ENCODE measurements at places on chromosomes 4 and X.

DNA sequence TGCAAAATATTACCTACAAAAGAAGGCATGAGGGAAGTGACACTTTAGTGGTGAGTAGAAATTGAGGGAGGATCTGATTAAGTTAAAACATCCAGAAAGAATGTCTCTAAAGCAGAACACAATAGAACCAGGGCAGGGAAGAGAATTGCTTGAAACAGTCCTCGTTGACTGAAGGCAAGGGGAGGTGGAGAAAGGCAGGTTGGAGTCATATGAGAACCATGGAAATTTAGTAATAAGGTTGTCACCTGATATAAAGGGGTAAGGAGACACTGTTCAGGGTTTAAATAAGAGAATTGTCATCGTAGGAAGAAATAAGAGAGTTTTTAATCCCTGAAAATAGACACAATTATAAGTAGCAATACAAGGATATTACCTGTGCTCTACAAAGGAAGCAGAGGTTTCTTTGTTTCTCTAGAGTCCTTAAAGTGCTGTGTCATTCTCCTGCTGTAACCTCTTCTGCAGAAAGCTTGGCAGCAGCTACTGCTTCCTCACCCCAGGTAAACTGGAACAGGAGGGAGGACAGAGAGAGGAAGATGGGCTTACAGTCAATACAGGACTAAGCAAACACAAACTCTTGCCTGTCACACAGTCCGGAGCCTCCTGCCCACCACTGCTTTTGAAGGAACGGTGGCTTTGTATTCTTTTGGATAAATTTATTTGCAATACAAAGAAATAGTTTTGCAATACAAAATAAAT, 258.4 kb downstream of the PPARGC1A start:
- DNase-seq = no peak

GRCh38 chrX:133053861-133054598, 42.9 kb downstream of the USP26 start:
- no peak for DNase-seq

DNA sequence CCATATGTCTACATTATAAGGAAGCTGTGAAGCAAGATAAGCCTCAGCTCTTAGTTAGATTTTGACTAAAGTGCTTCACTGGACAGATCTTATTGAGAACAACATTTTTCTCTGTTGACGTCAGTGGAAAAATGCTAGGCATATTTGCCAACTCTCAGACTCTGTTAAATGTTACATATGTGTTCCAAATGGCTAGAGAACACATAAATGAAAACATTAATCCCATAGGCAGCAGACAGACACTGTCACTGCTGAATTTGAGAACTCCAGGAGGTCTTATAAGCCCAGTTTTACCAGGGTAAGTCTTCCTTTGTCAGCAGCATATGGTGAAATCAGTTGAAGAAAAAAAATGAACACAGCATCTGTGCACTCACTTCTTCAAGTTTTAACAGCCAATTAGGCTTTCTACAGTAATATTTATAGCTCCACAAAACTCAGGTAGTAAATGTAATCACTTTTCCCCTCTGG, 186.9 kb downstream of the CAMK2D start:
- peak; percentile 85 for DNase-seq

DNA sequence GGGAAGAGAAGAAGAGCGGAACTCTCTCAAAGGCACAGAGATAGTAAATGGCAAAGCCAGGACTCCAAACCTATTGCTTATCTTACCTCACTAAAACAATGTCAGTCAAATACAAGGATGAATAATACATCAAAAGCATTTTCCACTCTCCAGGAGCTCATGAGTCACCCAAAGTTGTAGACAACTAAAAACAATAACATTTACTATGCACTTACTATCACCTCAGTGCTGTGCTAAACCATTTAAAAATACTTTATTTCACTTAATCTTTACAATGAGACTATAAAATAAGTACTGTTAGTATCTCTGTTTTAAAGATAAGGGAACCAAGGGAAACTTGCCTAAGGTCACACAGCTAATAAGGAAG, 163.2 kb upstream of the SPANXC start:
- peak; percentile 28 for DNase-seq

- DNase-seq = no peak
These were observed 191.4 kb upstream of the LEF1 start for GRCh38 chr4:108359986-108360681.

- no peak for DNase-seq
These were observed 37.3 kb upstream of the ARAF start for GRCh38 chrX:47523713-47524166.

DNA sequence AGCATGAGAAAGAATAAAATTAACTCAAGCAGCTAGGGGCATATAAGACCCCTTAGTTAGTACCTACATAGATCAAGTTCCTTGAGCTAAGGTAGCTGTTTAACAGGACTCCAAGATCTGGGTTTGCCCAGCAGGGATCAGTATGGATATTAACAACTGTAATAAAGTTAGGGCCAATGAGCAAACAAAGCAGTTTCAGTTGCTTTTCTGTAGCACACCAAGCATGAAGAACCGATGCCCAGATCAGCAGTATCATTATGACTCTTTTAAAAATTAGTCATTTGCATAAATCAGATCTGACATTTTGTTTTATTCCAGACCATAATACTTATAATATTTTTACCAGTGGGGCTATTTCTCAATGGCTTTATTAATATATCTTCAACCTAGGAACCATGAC, 80.9 kb downstream of the C4orf33 start:
- no peak for DNase-seq

GRCh38 chr4:127829014-127829413, 46.9 kb downstream of the HSPA4L start:
- DNase-seq = no peak

- DNase-seq = no peak
These were observed 99.0 kb upstream of the TRPC3 start for GRCh38 chr4:122050841-122051240.

GRCh38 chrX:120251471-120252011, 929 bp downstream of the ZBTB33 start:
- peak; percentile 31 for DNase-seq

- peak; percentile 1 for DNase-seq
These were observed 155.6 kb downstream of the HNRNPD start for GRCh38 chr4:82217986-82218715.

GRCh38 chrX:123193101-123193500, 9.0 kb downstream of the GRIA3 start:
- no peak for DNase-seq

GRCh38 chrX:49792376-49792775, 36.7 kb upstream of the PAGE4 start:
- no peak for DNase-seq

DNA sequence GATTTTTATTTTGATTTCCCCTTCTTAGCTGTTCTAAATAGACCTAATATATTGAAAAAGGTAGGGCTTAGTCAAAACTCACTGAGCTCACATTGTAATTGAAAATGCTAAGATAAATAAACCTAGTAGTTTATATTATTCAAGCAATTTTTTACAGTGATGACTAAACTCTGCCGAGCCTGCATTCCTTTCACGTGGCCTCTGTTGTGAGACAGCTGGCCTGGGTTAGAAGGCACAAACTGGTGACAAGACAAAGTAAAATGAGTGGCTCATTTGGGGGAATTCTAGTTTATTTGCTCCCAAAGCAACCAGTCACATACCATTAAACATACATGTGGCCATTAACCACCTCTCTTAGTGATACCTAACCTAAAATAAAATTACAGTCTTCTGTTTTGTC, 169.4 kb upstream of the TEX13C start:
- DNase-seq = no peak

- peak; percentile 14 for DNase-seq
These were observed 105.9 kb downstream of the THOC2 start for GRCh38 chrX:123626962-123627361.

GRCh38 chr4:54067166-54067565, 2.8 kb upstream of the CHIC2 start:
- peak; percentile 90 for DNase-seq

DNA sequence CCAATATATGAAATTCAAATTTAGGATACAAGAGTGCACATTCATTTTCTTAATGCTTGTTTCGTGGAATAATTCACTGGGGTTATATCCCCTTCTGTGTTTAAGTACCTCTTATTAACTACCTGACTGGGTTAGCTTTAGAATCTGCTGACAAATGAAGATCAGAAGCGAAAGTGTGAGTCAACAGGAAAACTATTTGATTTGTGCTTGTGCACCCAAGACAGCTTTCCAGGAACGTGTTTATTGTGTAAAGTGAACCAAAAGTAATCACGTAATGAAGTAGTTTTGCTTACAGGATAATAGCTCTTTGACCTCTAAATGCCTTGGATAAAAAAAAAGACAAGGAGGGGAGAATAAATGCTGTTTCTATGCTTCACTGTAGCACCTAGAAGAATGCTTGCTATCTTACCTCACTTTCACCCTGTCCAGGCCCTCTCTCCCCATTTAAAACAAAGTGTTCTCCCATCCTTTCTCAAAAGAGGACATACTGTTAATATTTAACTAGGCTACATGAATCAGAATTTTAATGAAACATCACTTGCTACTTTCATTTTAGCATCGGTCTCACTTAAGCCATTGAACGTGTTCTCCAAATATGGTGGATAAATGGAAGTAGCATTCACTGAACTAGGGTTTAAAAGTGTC, 141.9 kb downstream of the THOC2 start:
- peak; percentile 27 for DNase-seq

GRCh38 chrX:11100281-11101035, 10.7 kb upstream of the HCCS start:
- peak; percentile 76 for DNase-seq

DNA sequence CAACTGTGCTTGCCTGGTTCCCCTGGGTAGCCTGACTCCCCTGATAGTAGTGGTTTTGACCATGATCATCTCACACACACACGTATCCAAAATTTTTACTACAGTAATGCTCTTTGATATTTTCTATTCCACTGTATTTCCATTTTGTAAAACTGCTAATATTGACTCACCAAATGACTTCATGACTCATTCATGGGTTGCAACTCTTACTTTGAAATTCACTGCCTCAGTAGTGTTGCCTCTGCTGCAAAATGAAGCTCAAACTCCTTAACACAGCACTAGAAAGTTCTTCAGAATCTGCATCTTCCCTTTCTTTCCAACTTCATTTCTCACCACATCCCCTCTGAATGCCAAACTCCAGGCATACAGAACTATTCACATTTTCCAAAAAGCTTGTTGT, 20.3 kb downstream of the QRFPR start:
- DNase-seq = peak; percentile 20

- DNase-seq = no peak
These were observed 6.3 kb upstream of the TAB3 start for GRCh38 chrX:30895370-30895769.

GRCh38 chrX:18873189-18873791, 110.6 kb downstream of the PHKA2 start:
- DNase-seq = peak; percentile 65

DNA sequence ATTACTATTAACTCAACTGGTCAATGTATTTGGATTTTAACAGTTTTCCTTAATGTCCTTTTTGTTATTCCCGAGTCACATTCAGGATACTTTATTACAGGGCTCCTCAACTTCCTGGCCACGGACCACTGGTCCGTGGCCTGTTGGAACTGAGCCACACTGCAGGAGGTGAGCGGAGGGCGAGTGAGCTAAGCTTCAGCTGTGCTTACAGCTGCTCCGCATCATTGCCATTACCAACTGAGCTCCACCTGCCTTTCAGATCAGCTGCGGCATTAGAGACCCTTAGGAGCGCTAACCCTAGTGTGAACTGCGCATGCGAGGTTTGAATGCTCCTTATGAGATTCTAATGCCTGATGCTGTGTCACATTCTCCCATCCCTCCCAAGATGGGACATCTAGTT, 591.7 kb downstream of the CCSER1 start:
- no peak for DNase-seq

DNA sequence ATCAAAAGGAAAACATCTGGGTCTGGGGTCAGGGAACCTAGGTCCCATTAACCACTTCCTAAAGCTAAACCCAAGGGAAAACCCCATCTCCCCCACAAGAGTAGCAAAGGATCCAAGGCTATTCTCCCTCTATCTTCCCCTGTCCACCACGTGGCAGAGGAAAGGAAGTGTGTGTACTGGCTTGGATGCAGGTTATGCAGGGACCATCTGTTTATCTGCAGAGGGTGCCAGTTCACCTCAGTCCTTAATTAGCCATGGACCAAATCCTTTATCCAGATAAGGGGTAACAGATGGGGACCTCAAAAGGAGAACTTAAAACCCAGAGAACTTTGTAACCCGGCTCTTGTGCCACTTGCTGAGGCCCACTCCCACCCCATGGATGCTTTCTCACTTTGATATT, 135.3 kb downstream of the ZNF518B start:
- DNase-seq = no peak
